ENCODE measurements at places on chromosomes 16 and 17.

- DNase-seq, result no peak
Observed at GRCh38 chr17:29715680-29716079, 93.0 kb upstream of the CORO6 start.

DNA sequence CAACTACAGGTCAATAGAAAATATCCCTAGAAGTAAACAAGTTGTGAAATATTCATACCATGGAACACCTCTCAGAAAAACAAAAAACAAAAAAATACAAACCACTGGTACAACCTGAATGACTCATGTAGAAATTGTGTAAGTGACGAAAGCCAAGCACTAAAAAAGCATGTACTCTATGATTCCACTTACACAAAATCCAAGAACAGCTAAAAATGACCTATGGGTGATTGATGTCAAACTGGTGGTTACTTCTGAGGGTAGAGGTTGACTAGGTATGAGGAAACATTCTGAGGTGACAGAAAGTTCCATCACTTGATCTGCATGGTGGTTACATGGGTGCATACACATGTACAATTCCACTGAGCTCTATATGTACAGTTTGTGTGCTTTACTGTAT, 31.1 kb downstream of the DHRS7C start:
- no peak for DNase-seq

- no peak for DNase-seq
Observed at GRCh38 chr16:53745086-53745485, 41.1 kb downstream of the FTO start.

DNA sequence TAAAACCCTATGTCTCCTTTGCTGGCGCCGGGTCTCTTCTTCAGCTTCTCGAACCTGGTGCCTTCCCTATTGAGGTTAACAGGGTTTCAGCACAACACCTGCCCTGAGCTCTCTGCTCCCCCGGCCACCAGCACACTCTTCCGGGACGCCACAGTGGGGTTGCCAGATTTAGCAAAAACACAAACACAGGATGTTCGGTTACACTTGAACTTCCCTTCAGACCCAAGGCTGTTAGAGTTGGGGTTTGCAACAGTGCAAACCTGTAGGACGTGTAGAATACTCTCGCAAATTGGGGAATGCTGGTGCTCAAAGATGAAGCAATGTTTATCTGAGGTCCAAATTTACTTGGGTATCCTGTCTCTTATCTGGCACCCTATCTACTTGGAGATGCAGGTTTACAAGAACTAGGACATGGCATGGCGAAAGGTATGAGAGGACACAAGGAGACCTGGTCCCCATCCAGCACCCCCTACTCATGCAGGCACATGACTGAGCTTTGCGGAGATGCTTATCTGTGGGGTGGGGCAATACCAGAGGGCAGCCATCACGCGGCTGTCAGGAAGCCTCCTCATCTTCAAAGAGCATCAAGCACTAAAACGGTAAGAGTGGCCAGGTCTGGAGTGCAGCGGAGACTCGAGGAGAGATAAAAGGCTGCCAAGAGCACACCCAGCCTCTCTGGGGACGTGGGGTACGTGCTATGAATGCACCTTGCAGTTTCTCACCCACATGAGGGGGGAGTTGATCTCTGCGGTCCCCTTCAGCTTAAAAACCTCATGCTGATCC, 52.8 kb downstream of the SDK2 start:
- no peak for DNase-seq

GRCh38 chr17:33521784-33522183, 228.7 kb upstream of the ASIC2 start:
- DNase-seq, result no peak

GRCh38 chr17:78168903-78169793, 767 bp downstream of the SYNGR2 start:
- peak; percentile 20 for DNase-seq
